ENCODE measurements at places on chromosomes 2 and 18. TPM values are rescaled to one million over a fixed set of nuclear protein-coding genes. Genes with fewer than 3 reads are reported as not detected.

DNA sequence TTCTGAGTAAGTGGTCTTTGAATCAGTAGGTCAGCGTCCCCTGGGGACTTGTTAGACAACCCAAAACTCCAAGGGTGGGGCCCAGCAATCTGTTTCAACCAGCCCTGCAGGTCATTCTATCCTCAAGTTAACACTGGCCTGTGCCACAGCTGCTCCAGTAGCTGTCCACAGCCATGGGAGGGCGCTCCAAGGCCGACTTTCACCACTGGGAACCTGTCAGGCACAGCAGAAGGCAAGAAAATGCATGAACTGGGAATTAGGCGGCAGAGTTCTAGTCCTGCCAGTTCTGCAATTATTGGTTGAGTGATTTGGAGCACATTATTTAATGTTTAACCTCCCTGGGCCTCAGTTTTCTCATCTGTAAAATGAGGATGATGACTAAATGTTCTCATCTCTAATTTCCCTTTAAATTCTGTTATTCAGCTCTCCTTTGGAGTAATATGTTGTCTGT is 17.4 kb upstream of the MRPL33 start:
- DNase-seq: peak; percentile 91

GRCh38 chr18:67219821-67220220 is 296.7 kb downstream of the DSEL start:
- no peak for DNase-seq

- peak; percentile 75 for DNase-seq
Observed at GRCh38 chr2:217996361-217996760, 6.4 kb downstream of the TNS1 start.

DNA sequence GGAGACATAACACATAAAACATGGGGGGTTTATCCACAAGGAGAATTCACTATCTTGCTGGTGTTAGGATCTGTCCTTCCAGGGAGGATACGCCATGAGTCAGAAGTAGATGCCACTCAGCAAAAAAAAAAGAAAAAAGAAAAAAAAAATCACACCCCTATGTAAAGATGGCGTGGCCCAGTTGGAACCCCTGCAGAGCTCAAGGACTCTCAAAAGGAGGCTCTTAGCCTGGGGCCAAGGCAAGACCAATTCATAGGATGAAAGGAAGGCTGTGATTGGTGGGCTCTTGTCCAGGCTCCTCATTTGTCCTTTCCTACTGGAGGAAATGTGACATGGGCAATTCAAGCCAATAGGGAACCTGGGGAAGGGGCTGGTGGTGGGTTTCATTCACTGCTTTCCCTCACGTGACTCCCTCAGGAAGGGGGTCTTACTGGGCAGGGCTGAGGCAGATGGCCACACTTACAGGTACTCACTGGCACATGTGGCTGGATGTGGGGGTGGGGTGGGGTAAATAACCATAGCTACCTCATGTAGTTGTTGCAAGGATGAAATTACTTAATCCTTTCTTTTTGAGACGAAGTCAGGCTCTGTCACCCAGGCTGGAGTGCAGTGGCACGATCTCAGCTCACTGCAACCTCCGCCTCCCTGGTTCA is 38.7 kb upstream of the HAAO start:
- peak; percentile 26 for DNase-seq

ACTR1B gene
- total RNA-seq: 60.3 TPM

UGT1A8 gene
- total RNA-seq: not detected

C2orf66 gene
- total RNA-seq: not detected

L3MBTL4 gene
- total RNA-seq: 1.1 TPM

LHCGR gene
- 0.11 TPM for total RNA-seq

CNDP2 gene
- total RNA-seq: 66.4 TPM

CYP27C1 gene
- total RNA-seq: 0.05 TPM

DNA sequence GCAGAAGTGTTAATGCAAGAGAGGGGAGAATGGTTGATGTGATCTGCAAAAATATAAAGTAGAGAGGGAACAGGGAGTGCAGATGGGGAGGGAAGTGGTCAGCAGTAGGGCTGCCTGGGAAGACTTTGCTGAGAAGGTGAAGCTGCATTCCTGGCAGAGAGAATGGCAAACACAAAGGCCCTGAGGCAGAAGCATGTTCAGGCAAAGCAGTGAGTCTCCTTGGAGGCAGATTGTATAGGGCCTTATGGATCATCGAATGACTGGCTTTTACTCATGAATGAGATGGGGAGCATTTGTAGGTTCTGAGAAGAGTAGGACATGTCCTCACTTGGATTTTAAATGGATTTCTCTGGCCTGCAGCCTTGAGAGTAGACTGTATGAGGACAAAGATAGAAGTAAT is 9.5 kb downstream of the ITGA6 start:
- DNase-seq: no peak

CD8A gene
- 1.2 TPM for total RNA-seq

TGIF1 gene
- 8.4 TPM for total RNA-seq

CGREF1 gene
- 0.84 TPM for total RNA-seq

GRCh38 chr2:237352279-237352845 is 61.6 kb downstream of the COL6A3 start:
- no peak for DNase-seq

GRCh38 chr2:214782671-214783070 is 26.8 kb downstream of the BARD1 start:
- no peak for DNase-seq

GRCh38 chr2:16716944-16717343 is 51.3 kb upstream of the CYRIA start:
- DNase-seq: peak; percentile 70

- DNase-seq: no peak
Observed at GRCh38 chr2:209495855-209496585, 72.2 kb downstream of the MAP2 start.

GRCh38 chr2:30072250-30072842 is 74.5 kb upstream of the YPEL5 start:
- DNase-seq: no peak

DNA sequence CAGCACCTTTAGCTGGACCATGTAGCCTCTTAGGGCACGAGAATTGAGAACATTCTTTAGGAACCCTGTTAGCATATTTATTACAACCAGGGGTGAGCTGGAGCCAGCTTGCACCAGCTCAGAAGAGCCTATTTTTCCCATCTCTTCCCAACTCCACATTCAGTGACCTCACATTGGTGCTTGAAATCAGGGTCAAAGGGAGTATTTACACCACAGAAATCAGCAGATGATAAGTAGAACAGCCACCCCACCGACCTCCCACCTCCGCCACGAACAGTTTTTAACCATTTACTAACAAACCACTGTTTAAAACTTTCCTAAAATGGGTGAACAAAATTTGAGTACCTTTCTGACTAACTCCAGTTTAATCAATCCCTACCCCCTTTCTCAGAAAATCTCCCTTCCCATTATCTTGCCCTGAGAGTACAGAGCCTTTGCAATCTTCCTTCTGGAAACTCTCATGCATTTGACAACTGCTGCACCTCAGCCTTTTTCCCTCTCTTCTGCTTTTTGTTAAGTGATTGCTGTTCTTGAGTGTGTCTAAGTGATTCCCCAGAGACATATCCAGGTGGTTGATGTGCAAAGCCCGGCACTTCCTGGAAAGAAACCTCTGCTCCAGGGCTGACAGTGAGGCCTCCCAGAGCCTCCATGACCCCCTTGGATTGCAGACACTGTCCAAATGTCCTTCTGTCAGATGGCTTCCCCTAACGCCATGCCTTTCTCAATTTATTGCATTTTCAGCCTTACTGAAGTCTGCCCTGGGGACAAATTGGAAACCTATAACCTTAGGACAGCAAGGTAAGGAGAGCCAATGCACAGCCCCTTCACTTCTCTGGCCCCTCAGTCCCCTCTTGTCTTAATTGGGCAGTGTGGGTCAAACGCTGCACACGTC is 389.5 kb upstream of the TNP1 start:
- DNase-seq: no peak

AQP12B gene
- total RNA-seq: not detected

GRCh38 chr2:218570850-218571249 is 2.2 kb downstream of the CNOT9 start:
- DNase-seq: no peak

FSIP2 gene
- 0.11 TPM for total RNA-seq

ARHGAP28 gene
- 1.1 TPM for total RNA-seq

DNA sequence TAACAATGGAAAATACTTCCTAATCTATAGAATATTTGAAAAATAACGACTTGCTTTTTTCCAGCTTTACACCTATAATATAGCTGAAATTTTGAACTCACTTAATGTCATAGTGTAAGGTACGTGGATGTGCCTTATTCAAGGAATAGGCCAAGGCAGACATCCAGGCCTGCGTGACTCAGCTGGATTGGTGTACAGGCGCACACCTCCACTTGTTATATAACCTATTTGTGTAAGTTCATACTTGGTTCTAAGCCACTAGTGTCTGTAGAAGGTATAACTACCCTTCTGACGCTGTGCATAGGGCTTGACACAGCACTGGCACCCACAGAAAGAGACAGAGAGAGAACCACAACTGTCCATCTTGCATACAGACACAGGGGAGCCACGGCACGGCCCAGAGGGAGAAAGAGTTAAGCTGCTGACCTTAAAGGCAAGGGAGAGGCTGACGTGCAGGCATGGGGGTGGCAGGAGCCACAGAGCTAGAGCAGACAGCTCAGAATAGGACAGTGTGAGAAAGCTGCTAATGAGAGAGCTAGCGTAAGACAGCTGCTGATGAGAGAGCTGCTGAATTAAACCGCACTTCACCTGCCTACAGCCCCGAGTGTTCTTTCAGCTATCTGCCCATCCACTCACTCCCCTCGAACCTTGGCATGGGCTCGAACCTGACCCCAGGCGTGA is 16.1 kb downstream of the CCDC178 start:
- DNase-seq: no peak

DNA sequence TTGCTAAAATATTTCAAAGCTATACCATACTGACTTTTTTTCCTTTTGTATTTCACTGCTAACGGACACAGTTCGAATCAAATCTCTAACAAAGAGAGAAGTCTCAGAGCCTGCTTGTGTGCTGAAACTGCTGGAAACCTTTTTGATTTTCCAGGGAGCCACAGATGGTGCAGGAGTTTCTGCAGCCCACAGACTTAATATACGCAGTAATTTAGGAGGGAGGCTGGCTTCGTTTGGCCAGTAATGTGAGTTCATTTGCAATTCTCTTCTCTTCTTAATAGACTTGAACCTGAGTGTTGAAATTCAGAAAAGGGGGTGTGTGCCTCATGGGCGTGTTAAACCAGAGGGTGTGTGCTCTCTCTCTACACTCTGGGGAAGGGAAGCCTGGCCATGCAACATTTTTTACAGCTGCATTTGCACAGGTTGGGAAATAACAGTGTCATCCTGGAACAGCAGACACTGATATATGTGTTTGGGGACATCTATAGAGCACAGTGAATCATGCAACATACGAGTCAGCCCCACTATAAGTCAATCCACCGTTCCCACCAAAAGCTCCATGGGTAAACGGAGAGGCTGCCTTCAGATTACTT is 333.0 kb downstream of the CLIP4 start:
- DNase-seq: no peak

GRCh38 chr18:29664278-29665036 is 1378.1 kb downstream of the DSC3 start:
- DNase-seq: no peak

GRCh38 chr18:8139891-8140406 is 469.3 kb upstream of the RAB12 start:
- DNase-seq: peak; percentile 72

- DNase-seq: no peak
Observed at GRCh38 chr2:41782306-41783158, 265.3 kb upstream of the PKDCC start.

DNA sequence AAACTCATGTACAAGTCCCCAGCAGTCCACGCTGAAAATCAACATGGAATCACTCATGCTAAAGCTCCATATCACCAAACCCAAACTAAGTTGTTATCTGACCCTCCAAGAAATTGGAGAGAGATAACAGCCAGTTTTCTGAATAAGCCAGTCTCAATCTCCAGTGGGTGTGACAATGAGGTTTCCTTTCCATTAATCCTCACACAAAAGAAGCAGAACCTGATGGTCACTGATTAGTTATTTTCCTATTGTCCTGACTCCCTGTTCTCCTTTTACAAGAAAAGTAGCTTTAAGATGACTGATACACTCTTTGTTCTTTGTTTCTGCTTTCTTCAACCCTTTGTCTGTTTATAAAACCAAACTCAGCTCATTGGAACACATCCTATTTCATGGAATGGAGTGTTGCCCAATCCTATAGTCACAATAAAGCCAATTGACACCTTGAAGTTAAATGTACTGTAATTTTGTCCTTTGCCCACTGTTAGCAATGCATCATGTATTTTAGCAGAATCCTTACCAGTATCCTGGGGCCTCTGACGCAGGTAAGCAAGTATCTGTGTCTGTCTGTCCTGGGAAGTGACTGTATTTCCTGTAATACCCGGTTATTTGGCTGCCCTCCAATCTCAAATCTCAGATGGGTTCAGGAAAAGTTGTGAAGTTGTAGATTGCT is 30.6 kb upstream of the SH3RF3 start:
- no peak for DNase-seq

DNA sequence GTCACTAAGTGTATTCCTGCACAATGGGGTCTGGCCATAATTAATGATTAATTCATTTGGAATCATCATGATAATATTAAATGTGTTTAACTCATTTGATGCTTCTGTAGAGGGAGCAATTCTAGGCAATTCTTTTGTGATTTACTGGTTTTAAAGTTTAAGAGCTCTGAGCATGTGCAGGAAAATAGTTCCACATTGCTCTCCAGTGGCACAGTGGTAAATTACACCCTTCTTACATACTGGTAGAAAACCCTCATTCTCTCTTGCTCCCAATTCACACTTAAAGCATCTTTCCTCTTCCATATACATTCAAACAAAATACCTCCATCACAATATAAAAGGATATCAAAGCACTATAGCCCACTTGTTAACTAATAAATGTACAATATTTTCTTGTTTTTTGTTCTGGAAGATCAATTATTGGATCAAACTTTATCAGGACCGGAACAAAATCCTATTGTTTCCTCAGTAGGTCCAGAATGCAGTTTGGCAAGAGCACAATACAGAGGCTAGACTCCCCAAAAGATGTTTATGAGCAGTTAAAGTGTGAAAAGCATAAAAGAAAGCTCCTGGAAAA is 844.3 kb downstream of the MBD2 start:
- DNase-seq: no peak

DNA sequence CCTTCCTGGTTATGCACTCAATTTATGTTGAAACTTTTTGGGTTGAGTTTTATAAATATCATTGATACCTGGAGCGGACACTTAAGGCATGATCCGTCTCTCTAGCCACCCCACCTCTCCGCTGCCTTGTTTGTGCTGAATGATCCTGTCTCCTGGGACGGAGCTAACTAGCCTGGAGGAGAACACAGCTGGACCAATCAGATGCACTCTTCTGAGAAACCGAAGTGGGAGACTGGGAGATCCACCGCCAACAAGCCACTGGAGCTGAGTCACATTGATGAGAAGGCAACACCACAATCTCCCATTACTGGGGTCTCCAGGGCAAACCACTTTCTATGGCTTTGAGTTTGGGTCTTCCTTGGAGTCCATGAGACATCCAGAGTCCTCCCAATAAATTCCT is 29.3 kb downstream of the CYP26B1 start:
- DNase-seq: no peak

- DNase-seq: no peak
Observed at GRCh38 chr2:4144731-4145130, 441.4 kb downstream of the DCDC2C start.

ROCK2 gene
- total RNA-seq: 34.4 TPM

- DNase-seq: no peak
Observed at GRCh38 chr18:41371156-41372045, 583.6 kb upstream of the PIK3C3 start.

- no peak for DNase-seq
Observed at GRCh38 chr2:65514555-65515195, 82.3 kb upstream of the SPRED2 start.

ZAP70 gene
- 1.6 TPM for total RNA-seq

GRCh38 chr2:54213082-54213481 is 42.9 kb downstream of the TSPYL6 start:
- no peak for DNase-seq
